ENCODE measurements at places on chromosomes 16 and 17.

GRCh38 chr16:75111961-75112733 lies 4.4 kb downstream of the LDHD start:
- no peak for DNase-seq

DNA sequence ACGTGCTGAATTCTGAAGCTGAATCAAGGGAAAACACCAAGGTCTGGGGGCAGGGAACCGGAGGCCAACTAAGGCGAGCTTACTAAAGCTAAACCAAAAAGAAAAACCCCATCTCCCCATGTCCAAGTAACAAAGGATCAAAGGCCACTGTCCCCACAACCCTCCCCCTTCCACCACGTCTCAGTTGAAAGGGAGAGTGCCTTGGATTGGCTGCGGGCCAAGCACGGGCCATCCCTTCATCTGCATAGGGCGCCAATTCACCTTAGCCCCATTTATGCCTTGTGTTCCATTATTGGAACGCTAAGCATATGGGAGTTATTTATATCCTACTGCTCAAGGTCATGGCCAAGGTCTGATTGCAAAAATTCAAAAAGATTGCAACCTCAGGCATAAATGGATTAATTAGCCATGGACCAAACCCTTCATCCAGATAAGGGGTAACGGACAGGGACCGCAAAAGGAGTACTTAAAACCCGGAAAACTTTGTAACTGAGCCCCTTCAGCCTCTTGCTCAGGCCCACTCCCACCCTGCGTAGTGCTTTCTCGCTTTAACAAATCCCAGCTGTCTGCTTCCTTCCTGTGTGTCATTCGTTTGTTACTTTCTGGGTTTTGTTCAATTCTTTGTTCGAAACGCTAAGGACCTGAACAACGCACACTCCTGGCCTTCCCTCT lies 740 bp upstream of the ATP6V0D1 start:
- DNase-seq = peak; percentile 73

DNA sequence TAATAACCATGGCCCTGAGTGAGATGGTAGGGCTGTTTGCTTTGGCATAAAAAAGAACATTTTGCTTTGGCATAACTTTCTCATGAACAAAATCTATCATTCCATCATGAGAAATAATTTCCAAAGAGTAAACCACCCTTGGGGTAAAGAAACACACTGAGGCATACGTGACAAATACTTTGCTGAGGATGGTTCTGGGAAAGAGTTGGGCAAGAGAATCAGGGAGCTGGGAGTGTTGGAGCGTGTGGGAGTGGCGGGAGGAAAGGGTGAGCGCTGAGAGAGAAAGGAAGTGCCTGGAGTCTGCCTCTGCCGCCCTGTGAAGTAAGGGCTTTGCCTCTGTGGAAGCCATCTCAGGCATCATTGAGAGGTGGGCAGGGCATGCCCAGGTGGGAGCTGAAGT lies 60.2 kb upstream of the ARHGAP44 start:
- no peak for DNase-seq

DNA sequence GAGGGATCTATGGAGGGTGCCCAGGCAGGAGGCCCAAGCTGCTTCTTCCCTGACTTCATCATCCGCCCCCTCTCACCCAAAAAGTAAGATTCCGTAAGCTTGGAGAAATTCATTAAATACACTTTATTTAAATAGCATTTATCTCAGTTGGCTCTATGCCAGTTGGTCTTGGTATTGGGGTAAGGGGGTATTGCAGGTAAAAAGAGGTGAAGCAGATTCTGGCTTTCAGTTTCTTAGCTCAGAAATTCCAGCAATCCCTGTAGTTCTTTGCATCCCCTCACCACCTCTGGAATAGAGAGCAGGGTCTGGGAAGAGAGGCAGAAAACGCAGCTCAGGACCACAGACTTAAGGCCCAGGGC lies 750 bp upstream of the ALDOC start:
- DNase-seq = no peak
